Suppressor macrophage treated with lipopolysaccharide for 4 hours (primary cell): ENCODE measurements at places on chromosomes 3 and 15.

GRCh38 chr3:17238023-17238422, 353.3 kb downstream of the PLCL2 start:
- no peak for DNase-seq

- no peak for DNase-seq
Measured at GRCh38 chr3:61610316-61610715, 48.9 kb downstream of the PTPRG start.

GRCh38 chr3:101527441-101527840, 14.4 kb upstream of the SENP7 start:
- no peak for DNase-seq

DNA sequence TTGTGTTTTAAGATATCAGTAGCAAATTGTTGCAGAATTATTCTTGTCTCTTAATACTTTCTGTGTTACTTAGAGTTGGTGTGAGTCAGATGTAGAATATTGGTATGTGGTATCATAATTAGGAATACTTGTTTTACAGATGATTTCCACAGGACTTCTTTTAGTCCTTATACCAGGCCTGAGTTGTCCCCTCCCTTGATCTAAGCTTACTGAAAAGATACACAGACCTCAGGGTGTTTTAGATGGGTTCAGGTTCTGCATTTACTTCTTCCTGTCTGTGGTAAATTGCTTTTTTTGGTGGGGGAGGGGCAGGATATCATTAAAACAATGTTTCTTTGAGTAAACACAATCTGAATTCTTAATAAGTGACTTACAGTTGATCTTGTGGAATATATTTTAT, 14.2 kb downstream of the DZIP3 start:
- no peak for DNase-seq

DNA sequence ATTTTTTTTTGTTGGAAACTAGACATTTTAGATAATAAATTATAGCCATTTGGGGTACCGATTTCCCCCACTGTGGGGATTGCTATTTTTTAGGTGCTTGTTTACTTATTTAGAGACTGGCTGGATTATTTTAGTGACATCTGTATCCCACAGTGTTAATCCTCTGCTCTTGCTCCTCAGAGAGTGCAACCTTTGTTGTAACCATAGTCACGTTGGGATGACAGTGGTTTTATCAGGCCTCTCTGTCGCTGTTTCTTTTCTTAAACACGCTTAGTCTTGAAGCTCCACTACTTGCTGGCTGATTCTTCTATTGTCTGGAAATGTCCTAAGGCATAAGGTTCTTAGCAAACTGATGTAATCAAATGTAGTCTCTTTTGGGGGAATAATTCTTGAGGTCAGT, 451.6 kb upstream of the SEMA6D start:
- DNase-seq = no peak

GRCh38 chr3:62962714-62963113, 87.5 kb upstream of the CADPS start:
- no peak for DNase-seq

- DNase-seq = no peak
Measured at GRCh38 chr15:39040861-39041260, 476.2 kb upstream of the RASGRP1 start.

DNA sequence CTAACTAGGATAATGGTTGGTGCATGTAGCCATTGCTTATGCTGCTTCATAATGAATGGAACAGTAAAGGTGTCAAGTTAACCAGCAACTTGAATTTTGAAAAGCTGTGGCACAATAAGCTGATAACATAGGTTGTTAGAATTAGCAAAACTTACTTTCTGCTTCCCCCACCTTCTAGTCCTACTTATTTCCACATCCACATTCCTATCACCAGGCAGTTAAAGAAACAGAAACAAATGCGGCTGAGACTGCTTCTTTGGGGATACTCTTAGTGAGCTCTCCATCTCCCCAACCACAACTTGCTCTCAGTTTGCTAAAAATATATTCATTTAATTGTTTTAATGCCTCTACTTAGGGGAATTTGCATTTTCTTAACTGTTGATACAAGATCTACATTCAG, 215.1 kb downstream of the TIGIT start:
- no peak for DNase-seq

GRCh38 chr3:14780927-14781507, 37.7 kb upstream of the FGD5 start:
- peak; percentile 48 for DNase-seq

DNA sequence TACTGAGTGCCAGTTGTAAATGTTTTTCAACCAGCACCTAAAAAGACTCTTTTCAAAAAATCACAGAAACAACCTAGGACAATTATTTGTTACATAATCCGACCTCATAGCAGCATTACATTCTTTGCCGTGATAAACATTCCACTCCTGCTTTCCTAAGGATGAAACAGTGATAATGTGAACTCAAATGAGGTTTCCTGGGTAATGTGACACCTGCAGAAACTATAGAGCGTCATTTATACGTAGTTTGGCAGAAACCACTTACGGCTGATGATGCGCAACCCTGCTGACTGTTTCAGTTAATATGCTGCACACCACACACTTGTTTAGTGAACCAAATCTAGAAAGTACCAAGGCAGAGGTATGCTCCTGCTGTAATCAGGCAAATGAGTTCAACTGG, 55.8 kb downstream of the SEMA6D start:
- no peak for DNase-seq

DNA sequence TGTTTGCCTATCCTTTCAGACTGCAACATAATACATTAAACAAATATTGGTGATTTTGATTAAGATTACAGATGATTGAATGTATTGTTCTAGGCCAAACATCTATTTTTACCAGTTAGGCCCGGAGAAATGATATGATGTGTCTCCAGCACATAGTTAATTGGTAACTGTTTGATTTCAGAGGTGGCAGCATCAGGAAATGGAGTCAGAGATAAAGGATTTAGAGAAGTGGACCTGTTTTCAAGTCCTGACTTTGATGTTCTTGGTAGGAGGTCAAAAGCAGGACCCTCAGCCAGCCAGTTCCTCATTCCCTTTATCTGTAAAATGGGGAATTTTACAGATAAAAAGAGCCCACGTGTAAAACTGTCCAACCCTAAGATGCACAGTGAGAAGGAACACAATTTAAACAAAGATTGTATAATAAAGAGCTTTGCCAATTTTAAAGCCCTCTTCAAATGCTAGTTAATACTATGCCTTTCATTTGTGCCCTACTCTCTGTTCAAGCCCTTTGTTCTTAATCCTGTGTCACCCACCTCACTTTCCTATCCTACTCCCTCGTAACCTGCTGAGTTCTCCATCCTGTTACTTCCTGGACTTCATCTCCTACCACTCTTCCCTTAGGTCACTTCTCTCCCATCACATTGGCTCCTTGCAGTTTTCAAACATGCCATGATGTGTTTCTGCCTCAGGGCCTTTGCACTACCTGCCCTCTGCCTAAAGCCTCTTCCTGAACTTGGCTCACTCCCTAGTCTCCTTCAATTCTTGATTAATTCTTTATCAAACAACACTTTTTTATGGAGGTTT, 2.5 kb downstream of the TMEM212 start:
- DNase-seq = no peak

- DNase-seq = peak; percentile 2
Measured at GRCh38 chr3:55910543-55910942, 423.4 kb upstream of the WNT5A start.

- no peak for DNase-seq
Measured at GRCh38 chr15:71509139-71509538, 301.2 kb upstream of the NR2E3 start.

DNA sequence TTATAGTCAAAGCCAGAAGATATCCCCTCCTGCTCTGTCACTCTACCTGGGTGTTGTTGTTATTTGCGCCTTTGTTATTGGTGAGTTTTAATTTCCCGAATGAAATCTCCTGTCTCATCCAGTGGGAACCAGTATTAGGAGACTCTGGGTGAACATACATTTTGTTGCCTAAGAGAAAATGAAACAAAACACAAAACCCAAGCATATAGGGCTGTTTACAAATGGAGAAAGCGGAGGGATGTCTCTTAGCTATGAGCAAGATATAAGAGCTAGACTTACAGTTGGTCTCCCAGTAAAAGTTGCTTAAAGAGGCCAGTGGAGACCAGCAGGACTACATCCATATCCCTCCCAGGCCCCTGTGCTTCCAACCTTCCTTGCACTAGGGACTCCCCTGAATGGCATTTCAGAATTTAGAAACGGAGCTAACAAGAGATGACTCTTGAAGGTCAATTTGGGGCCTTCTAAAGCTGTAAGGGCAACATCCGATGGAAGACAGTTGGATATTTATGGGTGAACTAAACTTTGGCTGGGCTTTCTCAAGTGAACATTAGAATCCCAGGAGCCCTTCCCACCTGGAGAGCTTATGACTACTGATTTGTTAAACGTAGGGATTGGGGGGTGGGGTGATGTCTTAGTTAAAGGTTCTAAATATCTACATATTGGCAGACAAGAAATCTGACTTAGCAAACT, 2.7 kb downstream of the EOMES start:
- no peak for DNase-seq

DNA sequence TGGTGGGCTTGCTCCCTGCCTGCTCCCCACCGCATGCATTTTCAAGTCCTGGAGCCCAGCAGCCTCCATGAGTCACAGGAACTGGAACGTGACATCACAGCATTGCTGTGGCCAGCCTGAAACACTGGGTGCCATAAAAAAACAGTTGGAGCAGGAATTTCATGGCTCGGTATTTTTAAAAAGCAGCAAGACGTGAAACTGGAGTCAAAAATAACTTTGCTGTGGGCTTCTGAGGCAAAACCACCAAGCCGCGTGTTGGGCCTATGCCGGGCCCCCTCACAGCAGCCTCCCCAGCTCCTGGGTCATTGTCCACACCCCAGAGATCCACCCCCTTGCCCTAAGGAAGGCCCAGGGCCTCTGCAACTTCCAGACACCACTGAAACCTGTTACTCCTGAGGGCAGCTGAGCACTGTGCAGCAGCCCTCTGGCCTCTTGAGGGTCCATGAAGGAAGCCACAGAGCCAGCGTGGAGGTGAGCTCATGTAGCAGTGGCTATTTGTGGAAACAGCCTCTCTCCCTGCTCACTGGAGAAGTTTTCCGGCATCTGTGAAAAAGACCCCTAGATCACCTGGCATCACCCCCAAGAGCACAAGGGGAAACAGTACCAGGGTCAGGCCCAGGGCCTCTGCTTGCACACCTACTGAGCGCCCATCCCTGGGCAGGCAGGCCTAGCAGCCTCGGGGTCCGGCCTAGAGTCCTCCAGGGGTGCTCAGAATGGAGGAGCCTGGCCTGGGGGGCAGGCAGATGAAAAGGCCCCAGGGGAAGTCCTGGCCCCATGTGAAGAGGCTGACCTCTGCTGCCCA, 34.0 kb upstream of the DUSP7 start:
- DNase-seq = peak; percentile 48

DNA sequence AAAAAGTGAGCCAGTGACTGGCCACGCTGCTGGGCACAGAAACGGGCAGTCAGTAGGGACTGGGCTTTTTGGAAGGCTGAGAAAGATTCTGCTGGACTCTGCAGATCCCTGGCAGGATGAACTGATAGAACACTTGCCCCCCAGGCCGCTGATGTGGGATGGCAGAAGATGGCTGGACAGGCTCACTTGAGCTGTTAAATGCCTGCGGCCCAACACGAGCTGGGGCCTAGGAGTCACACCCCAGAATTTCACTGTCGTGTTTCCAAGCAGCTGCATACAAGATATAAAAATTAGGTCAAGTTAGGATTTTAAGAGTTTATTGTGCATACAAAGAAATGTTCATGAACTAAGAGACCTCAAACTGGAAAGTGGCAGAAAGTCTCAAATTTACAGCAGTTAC, 26.9 kb downstream of the GLDN start:
- no peak for DNase-seq

GRCh38 chr15:41886741-41887140, 7.1 kb downstream of the SPTBN5 start:
- DNase-seq = no peak

GRCh38 chr3:20246662-20247061, 60.7 kb upstream of the SGO1 start:
- DNase-seq = no peak

GRCh38 chr3:182808041-182808770, 14.9 kb downstream of the ATP11B start:
- DNase-seq = no peak

GRCh38 chr3:192731233-192731632, 3.9 kb upstream of the FGF12 start:
- no peak for DNase-seq

GRCh38 chr3:105085506-105085905, 281.2 kb upstream of the ALCAM start:
- no peak for DNase-seq

DNA sequence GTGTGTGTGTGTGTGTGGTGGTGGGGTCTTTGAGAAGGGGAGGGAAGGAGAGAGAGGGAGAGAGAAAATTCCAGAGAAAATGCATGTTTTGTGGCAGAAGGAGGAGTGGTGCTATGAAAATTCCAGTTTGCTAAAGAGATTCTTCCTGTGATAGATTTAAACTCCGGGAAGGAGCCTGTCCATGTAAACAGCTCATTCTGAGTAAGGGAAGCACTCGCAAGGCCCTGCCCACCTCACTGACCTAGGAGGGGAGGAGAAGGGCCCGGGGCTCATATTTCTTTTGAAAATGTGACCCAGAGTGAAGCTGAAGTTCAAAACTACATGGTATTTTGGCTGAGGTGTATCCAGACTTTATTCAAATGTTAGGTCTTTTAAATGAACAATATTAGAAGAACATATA, 41.3 kb downstream of the ADAMTSL3 start:
- no peak for DNase-seq

DNA sequence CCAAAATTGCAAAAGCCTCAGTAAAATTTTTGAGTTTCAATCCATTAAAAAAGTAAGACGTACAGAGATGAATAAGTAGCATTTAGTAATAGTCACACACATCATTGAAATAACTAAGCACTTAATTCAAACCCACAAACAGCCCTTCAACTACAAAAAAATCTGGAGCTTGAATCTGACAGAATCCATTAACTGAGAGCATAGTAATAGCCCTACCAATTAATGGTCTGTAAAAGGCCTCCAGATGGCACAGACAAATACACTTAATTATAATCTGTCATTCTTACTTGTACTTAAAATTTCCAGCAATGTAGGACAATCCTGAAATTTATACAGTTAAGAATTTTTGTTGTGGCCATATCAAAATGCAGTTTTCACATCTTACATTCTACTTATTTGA, 246.9 kb downstream of the VGLL3 start:
- no peak for DNase-seq

GRCh38 chr3:37994639-37994972, 4.0 kb downstream of the VILL start:
- DNase-seq = no peak

DNA sequence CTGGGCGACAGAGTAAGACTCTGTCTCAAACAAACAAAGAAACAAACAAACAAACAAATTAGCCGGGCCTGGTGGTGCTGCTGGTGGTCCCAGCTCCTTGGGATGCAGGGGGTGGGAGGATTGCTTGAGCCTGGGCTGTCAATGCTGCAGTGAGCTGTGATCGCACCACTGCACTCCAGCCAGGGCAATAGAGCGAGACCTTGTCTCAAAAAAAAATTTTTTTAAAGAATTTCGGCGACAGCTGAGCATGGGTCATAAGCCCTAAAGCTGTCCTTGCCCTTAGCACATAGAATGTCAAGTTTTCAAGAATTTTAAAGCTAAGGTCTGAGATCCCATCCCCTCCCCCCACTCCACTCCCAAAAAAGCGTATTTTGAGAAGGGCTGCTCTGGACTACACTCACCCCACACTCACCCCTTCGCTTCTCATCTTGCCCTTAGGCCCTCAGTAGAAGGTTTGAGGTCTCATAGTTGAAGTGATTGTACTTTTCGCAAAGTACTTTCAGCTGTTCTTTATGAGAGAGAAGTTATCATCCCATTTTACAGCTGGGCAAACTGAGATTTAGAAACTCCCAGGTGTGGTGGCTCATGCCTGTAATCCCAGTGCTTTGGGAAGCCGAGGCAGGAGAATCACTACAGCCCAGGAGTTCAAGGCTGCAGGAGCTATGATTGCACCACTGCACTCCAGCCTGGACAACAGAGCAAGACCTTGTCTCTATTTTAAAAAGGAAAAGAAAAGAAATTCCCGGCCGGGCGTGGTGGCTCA, 34.3 kb upstream of the FLNB start:
- no peak for DNase-seq
